GM23248 (cell line): ENCODE measurements at places on chromosomes 7 and 10. TPM values are rescaled to one million over a fixed set of nuclear protein-coding genes. Genes with fewer than 3 reads are reported as not detected.

DNA sequence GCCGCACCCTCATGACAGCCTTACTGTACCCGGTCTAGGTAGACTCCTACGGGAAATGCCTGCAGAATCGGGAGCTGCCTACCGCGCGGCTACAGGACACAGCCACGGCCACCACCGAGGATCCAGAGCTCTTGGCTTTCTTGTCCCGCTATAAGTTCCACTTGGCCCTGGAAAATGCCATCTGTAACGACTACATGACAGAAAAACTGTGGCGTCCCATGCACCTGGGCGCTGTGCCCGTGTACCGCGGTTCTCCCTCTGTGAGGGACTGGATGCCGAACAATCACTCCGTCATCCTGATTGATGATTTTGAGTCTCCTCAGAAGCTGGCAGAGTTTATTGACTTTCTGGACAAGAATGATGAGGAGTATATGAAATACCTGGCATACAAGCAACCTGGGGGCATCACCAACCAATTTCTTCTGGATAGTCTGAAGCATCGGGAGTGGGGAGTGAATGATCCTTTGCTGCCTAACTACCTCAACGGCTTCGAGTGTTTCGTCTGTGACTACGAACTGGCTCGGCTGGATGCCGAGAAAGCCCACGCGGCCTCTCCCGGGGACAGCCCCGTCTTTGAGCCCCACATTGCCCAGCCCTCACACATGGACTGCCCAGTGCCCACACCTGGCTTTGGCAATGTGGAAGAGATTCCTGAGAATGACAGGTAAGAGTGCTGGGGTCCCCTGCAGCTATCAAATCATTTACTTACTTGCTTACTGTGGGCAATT, 8.5 kb upstream of the CHCHD1 start:
- DNase-seq, result peak; percentile 60

- DNase-seq, result peak; percentile 99
Observed at GRCh38 chr7:13850185-13850752, 139.2 kb downstream of the ETV1 start.

- DNase-seq, result no peak
Observed at GRCh38 chr7:45717537-45718235, 143.5 kb downstream of the ADCY1 start.

DNA sequence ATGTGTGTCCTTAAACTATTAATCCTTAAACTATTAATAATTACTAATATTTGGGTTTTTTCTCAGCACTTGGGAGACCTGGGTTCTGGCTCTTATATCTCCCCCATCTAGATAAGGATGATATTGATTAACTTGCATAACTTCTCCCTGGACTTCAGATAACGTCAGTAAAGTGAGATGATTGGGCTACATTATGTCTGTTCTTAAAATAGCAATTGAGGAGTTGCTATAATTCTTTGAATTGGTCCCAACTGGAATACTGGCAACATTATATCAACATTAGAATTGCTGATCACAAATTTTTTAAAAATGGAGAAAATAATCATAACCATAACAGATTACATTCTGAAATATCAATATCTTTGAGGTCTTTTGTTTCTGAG, 1.9 kb downstream of the APBB1IP start:
- DNase-seq, result peak; percentile 26

DNA sequence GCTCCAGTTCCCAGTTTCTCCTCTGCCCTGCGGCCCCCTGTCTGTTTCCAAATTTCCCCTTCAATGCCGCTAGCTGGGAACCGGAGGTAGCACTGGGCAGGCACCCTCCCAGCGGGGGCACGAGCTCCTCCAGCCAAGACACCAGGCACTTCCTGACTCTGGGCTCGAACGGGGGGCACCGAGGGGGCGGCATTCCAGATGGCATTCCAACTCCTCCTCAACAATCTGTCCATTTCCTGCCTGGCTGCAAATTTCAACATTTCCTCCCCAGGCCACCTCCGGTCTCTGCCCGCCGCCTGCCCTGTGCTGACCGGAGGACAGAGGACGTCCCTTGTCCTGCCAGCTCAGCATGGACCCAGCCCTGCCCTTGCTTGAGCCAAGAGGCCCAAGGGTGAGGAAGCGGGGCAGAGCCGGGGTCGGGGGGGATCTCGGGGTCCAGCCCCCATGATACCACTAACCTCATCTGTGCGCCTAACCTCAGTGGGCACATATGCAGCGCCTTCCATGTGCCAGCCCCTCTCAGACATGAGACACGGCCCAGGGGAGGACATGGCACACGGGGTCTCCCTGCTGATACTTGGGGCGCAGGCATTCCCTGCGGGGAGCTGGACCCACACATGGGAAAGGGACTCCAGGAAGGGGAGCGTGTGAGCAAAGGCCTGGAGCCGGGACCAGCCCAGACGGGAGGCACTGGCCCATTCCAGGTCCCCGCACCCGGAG, 58.0 kb downstream of the PDGFA start:
- no peak for DNase-seq

- DNase-seq, result no peak
Observed at GRCh38 chr7:134945691-134946090, 40.6 kb upstream of the AGBL3 start.

GRCh38 chr10:12389154-12389734, 39.9 kb downstream of the CAMK1D start:
- DNase-seq, result no peak

- peak; percentile 74 for DNase-seq
Observed at GRCh38 chr10:36493516-36493880, 631.9 kb upstream of the ANKRD30A start.

DNA sequence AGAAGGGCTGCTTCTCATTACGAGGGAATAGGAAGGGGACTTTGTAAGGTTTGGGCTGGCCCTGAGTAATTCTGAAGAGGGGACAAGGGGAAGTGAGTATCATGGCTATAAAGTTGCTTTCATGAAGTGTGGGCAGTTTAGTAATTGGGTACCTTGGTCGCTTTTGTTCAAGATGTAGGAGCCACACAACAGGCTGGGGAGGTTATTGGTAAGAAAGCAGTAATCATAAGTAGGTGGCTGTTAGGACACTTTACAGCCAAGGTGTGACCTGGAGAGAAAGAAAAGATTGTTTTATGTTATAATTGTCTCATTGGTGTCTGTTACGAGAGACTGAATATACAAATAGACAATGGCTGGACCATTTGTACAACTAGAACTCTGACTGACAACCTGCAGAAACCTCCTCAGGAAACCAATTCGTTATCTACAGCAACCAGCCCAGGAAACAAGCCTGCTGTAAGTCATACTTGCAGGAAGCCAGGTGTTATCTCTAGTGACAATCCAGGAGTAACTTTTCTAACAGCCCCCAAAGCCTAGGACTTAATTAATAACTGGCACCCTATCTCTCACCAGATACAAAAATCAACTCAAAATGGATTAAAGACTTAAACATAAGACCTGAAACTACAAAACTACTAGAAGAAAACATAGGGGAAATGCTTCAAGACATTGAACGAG, 5.0 kb upstream of the CCM2 start:
- no peak for DNase-seq

GRCh38 chr10:19848226-19848985, 32.2 kb downstream of the PLXDC2 start:
- no peak for DNase-seq

- no peak for DNase-seq
Observed at GRCh38 chr7:24733414-24734060, 23.7 kb downstream of the GSDME start.

GRCh38 chr7:91674470-91674869, 206.0 kb downstream of the MTERF1 start:
- no peak for DNase-seq

GRCh38 chr7:80876894-80877414, 41.9 kb downstream of the SEMA3C start:
- peak; percentile 66 for DNase-seq

DNA sequence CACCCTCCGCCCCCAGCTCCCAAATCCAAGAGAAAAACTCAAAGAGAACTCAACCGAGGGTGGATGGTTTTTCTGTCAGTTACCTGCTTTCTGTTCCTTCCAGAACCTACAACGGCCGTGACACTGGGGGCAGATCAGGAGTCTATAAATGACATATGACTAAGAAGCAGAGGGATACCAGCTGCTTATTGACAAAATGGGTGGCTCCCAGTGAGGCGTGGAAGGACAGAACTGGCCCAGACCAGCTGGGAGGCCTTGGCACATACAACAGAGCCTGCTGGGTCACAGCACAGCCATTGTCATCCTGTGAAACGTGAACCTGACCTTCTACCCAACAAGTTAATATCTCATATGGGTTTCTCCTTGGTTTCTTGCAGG, 84.3 kb upstream of the ADRB1 start:
- DNase-seq, result peak; percentile 33

- no peak for DNase-seq
Observed at GRCh38 chr10:86372784-86373239, 6.2 kb upstream of the GRID1 start.

- no peak for DNase-seq
Observed at GRCh38 chr10:47379445-47379785, 4.7 kb downstream of the ZNF488 start.

- DNase-seq, result peak; percentile 31
Observed at GRCh38 chr10:93346694-93347093, 135.4 kb downstream of the MYOF start.

GRCh38 chr10:14749070-14749809, 25.5 kb downstream of the FAM107B start:
- DNase-seq, result no peak

DNA sequence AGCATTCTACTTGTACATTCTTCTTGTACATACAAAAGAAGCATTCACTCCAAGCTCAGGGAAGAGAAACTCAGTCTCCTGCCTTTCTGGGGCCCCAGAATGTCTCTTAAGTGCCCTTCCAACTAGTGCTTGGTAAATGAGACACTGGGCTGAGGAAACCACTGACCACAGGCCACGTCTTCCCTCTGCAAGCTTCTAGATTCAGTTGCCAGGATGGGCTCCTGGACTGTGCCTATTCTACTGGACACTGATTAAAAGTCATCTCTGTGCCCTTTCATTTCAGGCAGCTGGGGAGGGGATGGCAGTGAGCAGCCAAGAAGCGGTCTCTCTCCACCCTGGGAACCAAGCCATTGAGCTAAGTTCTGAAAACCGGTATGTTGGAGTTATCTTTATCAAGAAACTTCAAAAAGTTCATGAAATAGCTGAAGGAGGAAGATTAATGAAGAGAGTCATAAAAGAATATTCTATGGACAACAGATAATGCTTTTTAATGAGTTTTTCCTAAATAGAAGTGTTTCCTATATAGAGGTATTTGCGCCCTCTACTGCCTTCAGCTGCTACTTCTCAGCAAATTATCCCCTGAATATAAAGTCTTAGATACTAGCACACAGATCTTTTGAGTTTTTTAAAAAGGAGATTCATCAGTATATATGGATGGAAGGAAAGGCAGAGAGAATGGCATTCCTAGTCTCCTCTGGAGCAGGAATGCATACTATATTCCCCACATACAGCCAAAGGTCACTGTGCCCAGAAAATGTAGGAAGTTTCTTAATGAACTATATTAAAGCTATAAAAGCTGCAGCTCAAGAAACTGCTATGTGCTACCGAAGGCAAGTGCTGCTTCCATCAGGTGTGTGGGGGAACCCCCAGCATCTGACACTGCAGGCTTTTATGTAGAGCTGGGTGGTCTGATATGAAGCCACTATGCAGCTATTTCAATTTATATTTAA, 8.4 kb upstream of the IFIT1B start:
- peak; percentile 79 for DNase-seq

GRCh38 chr7:142805350-142806021, 34.7 kb downstream of the PRSS2 start:
- DNase-seq, result no peak

DNA sequence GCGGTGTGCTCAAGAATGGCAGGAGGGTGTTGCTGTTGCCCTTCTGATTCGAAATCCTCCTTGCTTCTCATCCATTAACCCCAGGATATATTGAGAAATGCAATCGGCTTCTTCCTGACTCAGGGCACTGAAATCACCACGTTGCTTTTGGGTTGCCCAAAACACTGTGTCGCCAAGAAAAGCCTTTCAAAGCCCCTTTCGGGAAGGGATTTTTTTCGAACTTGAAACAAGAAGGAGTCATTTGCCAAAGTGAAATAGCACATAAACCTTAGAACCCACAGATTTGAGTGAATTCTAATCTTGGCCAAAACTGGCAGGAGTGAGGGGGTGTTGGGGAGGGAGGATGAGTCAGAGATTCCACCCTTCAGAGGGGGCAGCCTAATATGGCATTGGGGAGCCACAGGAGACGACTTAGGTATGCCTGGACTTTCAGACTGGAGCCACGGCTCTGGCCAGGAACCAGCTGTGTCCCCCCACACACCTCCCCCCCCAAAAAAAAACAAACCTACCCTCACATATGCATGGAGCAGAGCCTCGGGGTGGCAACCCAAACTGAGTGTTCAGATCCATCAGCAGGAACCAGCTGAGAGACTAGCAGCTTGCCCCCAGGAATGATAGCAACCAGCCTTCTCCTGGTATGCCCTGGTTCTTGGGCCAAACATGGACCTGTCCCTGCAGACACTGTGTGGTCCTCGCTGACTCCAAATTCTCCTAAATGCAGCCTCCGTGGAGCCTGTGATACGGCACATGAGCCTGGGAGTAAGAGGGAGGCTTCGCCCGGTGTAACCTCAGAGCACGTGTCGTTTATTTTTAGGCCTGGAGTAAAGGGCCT, 138.4 kb downstream of the FGFR2 start:
- DNase-seq, result peak; percentile 19

DNA sequence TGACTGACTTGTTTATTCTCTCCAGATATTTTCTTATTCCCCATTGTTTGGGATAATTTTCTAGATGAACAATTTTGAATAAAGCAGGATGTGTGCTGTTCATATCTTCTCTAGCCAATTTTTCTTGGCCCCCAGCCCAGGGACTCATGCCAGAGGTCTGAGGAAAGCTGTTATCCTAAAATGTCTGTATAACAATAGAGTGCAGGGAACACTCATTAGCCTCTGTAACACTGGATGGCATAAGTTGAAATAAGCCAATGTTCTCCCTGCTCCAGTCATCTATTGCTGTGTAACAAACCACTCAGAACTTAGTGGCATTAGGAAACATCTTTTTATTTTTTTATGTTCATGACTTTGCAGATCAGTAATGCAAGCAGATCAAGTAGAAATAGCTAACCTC, 121.7 kb upstream of the TRIM24 start:
- no peak for DNase-seq

DNA sequence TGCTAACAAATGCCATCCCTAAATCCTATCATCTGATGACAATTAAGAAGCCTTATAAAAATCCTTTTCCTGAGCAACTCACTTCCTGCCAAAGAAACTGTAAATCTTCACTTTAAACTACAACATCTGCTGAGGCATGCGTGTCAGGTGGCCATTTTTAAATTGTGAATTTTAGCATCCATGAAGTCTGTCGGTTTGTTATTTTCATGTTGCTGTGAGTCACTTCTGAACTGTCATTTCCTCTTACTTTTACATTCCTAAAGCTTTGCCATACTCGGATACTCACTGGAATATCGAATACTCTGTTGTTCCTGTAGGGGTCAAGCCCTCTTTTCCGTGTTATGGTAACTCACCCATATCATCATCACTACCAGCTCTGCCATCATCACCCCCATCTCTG, 34.3 kb upstream of the TMEM26 start:
- peak; percentile 47 for DNase-seq

- peak; percentile 81 for DNase-seq
Observed at GRCh38 chr10:23512355-23513058, 73.6 kb downstream of the OTUD1 start.

GRCh38 chr7:90187507-90188050, 24.0 kb upstream of the STEAP2 start:
- no peak for DNase-seq

COL28A1 gene
- polyA plus RNA-seq, result not detected in 2 replicates

SPAM1 gene
- polyA plus RNA-seq, result not detected in 2 replicates

TMEM225B gene
- polyA plus RNA-seq, result 0.24 and 0.44 TPM in 2 replicates

HMX2 gene
- polyA plus RNA-seq, result not detected in 2 replicates

KDM7A gene
- polyA plus RNA-seq, result 1.9 and 2.3 TPM in 2 replicates

TCAF2 gene
- polyA plus RNA-seq, result 1.9 and 2.7 TPM in 2 replicates

BUD31 gene
- 316 and 318 TPM in 2 replicates for polyA plus RNA-seq

SRRT gene
- 74.8 and 74.9 TPM in 2 replicates for polyA plus RNA-seq

TUBGCP2 gene
- 35.3 and 39.7 TPM in 2 replicates for polyA plus RNA-seq

LZTS2 gene
- 51.1 and 54.8 TPM in 2 replicates for polyA plus RNA-seq
